ENCODE measurements at places on chromosomes 5 and 9. TPM values are rescaled to one million over a fixed set of nuclear protein-coding genes. Genes with fewer than 3 reads are reported as not detected.

Gene MLANA
- total RNA-seq = not detected

Gene OTULINL
- 7.7 TPM for total RNA-seq

Gene CATSPER3
- not detected for total RNA-seq

Gene LAMC3
- 12.3 TPM for total RNA-seq

Gene HAVCR2
- total RNA-seq = 0.11 TPM

Gene RAD17
- 24.8 TPM for total RNA-seq

Gene DMXL1
- total RNA-seq = 44.8 TPM

Gene NXNL2
- total RNA-seq = 1.9 TPM

Gene FOXD4L6
- 0.13 TPM for total RNA-seq

Gene SLC34A1
- not detected for total RNA-seq

Gene RMND5B
- 74.6 TPM for total RNA-seq

Gene TAF11L10
- not detected for total RNA-seq

Gene KIF4B
- total RNA-seq = 0.08 TPM

Gene C5orf63
- total RNA-seq = not detected

Gene HAVCR1
- total RNA-seq = not detected

Gene MUSK
- not detected for total RNA-seq

Gene LTC4S
- total RNA-seq = 2.2 TPM

Gene HACD4
- 0.61 TPM for total RNA-seq

Gene DBH
- 0.29 TPM for total RNA-seq

Gene GFPT2
- total RNA-seq = 143 TPM

Gene ADAMTS16
- total RNA-seq = 14.6 TPM

Gene CKMT2
- total RNA-seq = 2.4 TPM

Gene CCIN
- 0.19 TPM for total RNA-seq

Gene DYNC2I2
- total RNA-seq = 58.0 TPM

Gene SLC46A2
- total RNA-seq = not detected

Gene IL5
- total RNA-seq = not detected

Gene ZFP37
- 4.4 TPM for total RNA-seq

Gene SAP30L
- total RNA-seq = 26.3 TPM

Gene C8G
- total RNA-seq = not detected

Gene FOXD4
- total RNA-seq = not detected

Gene HIGD2A
- 95.5 TPM for total RNA-seq

Gene INSYN2B
- not detected for total RNA-seq

Gene TRPM6
- total RNA-seq = 0.99 TPM

Gene F12
- total RNA-seq = 6.5 TPM

Gene CDH10
- not detected for total RNA-seq

Data from H1 (cell line).